ENCODE measurements at places on chromosomes 4 and X.
A peak's percentile ranks its signal among the peaks of the same experiment; 100 is the strongest.

DNA sequence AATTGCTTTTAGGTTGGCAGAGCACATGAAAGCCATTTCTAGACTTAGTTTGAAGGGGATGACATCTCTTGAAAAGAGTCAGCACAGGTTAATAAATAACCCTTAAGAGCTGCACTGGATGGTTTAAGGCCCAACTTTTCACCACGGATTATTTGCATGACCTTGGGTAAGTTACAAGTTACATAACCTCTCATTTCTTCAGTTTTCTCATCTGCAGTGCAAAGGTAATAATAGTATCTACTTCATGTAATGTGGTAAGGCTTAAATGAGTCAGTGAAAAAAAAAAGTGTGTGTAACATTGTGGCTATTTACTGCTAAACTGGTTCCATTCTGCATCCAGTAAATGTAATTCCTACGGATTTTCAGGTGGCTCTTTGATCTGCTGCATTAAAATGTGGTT lies 715.8 kb downstream of the CCSER1 start:
- no peak for DNase-seq

DNA sequence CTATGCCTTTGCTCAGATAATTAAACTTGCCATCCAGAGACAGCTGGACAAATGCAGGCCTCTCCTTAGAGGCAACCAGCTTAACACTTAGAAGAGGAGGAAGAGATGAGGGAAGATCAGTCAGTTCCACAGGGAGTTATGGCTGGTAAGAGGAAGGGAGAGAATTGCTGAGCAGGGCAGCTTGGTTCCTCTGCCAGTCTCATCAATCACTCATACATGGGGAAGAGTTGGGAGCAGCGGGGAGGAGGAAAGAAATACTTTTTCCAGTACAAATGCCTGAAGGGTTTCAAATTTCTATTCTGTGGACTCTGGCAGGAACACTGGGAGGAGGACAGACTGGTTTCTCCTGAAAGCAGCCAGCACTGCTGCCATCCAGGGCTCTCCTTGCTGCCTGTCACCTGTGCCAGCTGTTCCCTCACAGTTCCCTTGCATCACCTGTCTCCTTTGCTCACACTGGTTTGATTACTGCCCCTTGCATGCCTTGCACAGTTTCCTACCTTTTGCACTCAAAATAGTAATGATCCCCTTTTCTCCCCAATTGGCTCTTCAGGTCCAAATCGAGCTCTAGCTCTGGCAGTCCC lies 59.5 kb downstream of the PGRMC2 start:
- no peak for DNase-seq

- no peak for DNase-seq
Measured at GRCh38 chrX:45774961-45775360, 574.3 kb upstream of the DIPK2B start.

- DNase-seq = no peak
Measured at GRCh38 chr4:73068491-73069337, 802 bp downstream of the COX18 start.

- DNase-seq = no peak
Measured at GRCh38 chr4:74379912-74380311, 15.0 kb downstream of the EREG start.

DNA sequence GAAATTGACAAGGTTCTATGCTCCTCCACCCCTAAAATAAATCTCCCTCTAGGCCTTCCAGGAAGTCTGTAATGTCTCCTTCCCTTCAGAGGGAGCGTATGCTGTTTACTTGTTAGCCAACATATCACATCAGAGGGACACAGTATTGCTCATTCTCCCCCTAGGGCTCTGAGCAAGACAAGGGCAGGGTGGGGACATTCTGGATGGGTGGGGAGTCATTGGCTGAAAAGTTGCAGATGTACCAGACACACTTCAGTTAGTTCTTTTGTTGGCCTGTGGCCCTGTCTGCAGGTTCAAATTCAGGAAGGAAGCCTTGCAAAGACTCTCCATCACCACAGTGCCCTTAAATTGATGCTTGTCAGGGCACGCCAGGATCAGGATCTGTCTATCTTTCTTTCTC lies 106.3 kb upstream of the TEX13D start:
- no peak for DNase-seq

GRCh38 chrX:130834149-130834548 lies 68.9 kb downstream of the ENOX2 start:
- DNase-seq = no peak

DNA sequence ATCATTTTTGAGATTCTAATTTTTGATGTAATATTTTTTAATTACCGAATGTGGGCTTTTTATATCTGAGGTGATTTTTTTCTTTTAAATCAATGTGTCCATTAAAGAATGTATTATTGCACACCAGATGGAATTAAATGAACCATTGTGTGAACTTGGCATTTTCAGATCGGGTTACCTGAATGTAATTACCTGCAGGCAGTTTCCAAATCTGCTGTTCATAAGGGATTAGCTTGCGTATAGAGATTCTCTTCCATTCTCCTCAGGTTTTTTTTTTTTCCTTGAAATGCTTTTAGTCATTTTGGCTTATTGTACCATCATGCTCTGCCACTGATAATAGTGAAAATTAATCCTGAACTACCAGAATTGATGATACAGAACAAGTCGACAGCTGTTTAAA lies 511.5 kb upstream of the ATOH1 start:
- no peak for DNase-seq

DNA sequence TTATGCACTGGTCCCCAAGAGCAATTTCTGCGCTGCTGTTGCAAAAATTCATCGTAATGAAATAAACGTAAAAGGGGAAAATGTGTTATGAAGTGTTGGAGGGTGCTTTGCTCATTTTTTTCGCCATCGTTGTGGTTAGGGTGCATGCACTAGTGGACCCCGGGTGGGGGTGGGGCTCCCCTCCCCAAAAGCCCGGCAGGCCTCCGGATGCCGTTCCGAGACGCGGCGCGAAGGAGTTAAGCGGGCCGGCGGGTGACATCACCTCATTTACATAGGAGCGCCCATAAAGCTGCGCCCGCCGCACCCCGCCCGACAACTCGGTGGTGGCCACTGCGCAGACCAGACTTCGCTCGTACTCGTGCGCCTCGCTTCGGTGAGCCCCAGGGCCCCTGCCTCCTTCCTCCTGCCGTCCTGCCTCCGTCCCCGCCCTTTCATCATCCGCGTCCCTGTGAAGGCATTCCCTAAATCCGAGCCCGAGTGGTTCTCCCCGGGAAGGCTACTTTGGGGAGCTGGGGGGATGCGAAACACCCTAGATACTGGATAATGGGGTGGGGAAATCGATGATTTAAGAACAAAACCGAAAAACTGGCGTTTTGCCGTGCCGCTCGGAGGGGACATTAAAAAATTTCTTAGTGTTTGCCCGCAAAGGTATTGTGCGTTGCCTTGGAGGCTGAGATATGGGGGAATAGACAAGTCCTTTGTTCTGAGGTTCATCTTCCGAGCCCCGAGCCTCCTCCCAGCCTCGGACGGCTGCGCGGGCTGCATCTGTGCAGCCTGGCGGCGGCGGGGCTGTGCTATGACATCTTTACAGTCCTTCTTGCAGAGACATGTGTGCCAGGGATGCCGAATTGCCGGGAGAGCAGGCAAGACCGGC lies at the start of gene TMSB4X:
TMSB4X (plus strand) TSS at position 315 of the 874 bp plus-strand sequence.
- DNase-seq = peak; percentile 70

DNA sequence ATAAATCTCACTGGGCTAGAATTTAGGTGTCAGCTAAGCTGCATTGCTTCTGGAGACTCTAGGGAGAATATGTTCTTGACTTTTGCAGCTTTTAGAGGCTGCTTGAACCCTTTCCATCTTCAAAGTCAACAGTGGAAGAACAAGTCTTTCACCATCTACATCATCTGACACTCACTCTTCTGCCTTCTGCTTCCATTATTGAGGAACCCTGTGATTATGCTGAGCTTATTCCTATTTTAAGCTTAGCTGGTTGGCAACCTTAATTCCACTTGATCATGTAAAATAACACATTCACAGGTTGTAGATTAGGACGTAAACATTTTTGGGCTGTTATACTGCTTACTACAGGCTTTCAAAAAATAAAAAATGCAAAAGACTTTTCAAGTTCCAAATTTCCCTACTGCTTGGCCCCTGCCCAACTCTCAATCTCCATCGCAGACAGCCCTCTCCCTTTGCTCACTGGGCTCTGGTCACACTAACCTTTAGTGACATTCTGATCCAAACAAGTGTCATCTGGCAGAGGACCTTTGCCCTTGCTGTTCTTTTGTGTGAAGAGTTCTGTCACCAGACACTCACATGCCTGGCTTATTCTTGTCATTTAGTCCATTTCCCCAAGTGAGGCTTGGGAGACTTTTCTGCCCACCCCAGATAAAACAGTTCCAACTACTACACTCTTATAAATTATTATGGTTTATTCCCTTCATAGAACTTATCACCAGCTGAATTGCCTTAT lies 1056.0 kb downstream of the STIM2 start:
- no peak for DNase-seq

DNA sequence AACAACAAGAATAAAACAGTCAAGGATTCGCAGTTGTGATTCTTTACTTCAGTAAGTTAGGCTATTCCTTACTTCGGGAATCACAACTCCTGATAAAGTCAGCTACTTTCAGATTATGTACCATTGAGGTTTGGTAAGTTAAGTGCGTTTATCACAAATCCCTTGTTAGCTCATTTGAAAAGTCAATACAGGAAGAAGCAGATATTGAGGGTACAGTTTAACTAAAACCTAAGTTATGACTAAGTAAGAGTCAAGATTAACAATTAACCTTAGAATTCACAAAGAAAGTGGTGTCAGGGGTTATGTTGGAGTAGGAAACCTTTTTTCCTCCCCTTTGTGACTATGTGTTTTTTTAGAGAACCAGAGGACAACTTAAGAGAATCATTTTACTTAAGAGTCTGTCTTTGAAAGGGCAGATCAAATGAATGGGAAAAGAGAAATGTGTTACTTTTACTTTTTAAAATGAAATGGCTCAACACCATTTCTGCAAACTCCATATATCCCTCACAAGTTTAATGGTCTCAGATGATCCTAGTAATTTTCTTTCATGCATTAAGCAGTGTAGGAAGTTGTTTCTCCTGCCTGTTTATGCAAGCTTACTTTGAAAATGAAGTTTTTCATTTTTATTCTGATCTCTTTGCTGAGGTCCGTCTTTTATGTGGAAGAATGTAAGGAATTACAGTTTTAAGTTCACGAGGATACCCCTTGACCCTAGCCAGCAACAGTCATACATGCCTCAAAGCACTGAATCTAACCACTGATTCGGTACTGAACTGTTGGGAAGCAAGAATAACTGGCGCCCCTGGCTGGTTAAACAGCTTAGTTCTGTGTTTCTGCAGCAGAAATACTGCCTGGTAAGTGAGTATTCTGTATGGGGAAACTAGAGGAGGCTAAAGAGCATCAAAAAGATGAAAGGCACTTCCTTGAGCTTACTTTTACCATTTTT lies 211.7 kb downstream of the SLC4A4 start:
- no peak for DNase-seq

DNA sequence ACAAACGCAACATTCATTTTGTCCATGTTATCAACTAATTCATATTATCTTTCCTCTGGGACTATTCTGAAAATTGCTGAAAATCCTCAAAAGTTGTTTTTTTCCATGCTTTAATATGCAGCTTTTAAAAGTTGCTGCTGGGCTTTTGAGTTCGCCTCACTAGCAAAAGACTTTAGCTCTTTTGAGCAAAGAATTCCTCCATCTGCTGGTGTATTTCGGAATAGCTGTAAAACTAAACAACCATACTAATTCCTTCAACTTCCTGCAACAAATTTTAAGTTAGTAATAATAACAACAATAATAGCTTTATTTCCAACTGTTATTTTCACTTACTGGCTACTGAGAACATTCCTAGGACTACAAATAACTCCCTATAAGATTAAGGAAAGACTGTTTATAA lies 124.5 kb upstream of the PLAC1 start:
- no peak for DNase-seq

- DNase-seq = no peak
Measured at GRCh38 chr4:126604268-126604867, 1028.4 kb upstream of the INTU start.

DNA sequence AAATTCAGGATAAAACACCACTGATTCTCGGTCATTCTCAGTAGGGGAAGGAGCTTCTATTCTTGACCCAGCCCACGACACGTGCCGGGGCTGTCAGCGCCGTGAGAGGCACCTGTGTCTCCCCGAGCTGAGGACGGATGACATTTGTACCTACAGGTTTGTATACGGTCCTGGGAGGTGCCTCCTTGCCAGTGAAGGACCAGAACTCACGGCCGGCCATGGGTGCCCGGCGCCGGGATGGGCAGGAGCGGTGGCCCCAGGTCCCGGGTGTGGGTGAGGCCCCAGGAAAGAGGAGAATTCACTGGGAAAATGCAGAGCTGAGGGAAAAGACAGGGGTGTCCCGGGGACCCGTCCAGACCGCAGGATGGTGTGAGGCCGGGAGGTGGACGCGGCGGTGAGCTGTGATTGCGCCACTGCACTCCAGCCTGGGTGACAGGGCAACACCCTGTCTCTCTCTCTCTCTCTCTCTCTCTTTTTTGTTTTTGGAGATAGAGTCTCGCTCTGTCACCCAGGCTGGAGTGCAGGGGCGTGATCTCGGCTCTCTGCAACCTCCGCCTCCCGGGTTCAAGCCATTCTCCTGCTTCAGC lies 48.9 kb upstream of the PPP2R3B start:
- no peak for DNase-seq

Data from activated CD4-positive, CD25-positive, alpha-beta regulatory T cell treated with anti-CD3 and anti-CD28 coated beads, Interleukin-2, amount 50 U/mL, for 16 hours (primary cell).